ENCODE measurements at places on chromosomes 11 and 22.
A peak's percentile ranks its signal among the peaks of the same experiment; 100 is the strongest.

GRCh38 chr22:34015642-34016041 is 95.4 kb upstream of the LARGE1 start:
- no peak for DNase-seq

DNA sequence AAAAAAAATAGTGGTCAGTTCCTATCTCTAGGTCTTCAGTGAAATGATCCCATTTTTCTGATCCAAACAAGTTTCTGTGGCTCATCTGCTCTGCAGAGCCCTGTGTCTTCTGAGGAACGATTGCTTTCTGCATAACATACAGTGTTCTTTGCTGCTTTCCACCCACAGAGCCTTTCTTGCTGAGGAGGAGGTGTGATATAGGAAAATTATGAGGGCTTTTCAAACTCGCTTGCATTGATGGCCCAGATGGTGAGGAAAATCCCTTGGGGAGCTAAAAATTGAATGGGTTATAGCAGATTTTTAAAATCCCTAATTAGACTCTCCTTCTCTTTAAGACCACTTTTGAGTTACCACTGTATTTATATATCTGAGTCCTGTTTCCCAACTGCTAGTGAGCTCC is 31.3 kb downstream of the JAM3 start:
- no peak for DNase-seq

DNA sequence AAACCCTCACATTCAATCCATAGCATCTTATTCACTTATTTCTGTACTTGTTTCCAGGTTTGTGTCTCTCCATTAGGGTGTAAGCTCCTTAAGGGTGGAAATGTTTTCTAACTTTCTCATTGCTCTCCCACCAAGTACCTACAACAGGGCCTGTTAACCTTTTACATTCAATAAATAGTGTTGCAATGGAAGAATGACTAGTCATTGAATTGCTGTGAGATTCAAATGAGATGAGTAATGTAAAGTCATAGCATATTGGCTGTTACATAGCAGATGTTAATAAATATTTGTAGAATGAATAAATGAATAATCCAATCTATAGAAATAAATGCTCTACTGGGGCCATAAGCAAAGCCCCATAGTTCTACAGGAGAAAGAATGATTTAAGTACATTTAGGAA is 75.4 kb upstream of the DDI1 start:
- peak; percentile 61 for DNase-seq

DNA sequence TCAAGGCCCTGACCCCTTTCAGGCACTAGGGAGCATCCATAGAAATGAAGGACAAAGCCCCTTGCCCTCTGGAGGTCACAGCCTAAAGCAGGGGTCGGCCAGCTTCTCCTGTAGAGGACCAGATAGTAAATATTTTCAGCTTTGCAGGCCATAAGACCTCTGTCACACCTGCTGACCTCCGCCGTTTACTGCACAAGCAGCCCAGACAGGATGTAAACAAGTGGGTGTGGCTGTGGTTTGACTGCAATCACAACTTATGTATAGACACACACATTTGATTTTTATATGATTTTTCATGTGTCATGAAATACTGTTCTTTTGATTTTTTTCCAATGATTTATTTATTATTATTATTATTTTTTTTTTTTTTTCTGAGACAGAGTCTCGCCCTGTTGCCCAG is 34.3 kb downstream of the KIAA1671 start:
- DNase-seq = no peak

DNA sequence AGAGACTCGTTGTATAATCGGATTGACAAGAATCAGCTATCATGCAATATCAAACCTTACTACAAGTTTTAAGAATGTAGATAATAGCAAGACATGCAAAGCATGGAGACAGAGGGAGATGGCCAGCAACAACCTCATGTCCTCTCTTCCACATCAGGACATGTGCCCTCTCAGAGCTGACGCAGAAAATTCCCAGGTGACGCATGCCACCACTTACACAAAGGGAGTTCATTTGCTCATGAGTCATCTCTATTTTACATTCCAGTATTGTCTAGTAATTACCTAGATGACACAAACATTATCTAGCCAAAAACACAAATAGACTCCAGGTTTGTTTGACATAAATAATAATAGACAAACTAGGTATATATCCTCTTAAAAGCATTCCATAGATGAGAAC is 38.1 kb upstream of the OPCML start:
- DNase-seq = peak; percentile 5

DNA sequence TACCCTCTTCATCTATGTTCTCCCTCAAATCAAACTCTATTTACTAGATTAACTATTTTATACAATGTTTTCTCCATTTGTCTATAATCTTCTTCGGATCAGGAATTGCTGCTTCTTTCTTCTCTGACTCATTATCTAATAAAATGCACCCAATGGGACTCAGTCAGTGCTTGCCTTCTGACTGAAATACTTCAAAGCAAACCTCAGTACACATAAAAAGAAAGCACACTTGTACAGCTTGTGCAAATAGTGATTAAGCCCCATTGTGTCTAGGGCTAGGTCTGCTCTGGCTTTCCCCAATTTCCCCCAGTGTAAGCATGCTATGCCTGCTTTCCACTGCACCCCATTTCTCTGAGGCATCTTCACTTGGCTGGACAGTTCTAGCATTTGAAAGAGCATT is 118.6 kb upstream of the C11orf87 start:
- peak; percentile 46 for DNase-seq

DNA sequence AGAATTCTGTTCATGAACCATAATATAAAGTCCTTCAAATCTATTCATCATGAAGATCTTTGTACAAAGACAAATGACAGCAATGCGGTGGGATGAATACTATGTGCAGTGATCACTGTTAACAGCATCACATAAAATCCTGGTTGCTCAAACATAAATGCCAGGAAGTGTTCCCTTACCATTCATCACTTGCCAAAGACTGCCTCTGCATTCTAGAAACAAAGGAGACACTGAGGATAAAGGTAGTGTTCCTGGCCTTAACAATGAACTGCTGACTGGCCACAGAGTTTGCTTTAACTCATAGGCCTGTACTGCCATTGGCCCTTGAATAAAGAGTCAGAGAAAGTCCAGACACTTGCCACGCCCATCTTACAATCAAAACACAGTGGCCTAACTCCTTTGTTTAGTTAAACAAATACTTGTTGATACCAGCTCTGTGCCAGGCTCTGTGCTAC is 29.5 kb downstream of the C2CD3 start:
- peak; percentile 82 for DNase-seq

- DNase-seq = no peak
Observed at GRCh38 chr11:73453562-73453961, 77.4 kb downstream of the RELT start.

DNA sequence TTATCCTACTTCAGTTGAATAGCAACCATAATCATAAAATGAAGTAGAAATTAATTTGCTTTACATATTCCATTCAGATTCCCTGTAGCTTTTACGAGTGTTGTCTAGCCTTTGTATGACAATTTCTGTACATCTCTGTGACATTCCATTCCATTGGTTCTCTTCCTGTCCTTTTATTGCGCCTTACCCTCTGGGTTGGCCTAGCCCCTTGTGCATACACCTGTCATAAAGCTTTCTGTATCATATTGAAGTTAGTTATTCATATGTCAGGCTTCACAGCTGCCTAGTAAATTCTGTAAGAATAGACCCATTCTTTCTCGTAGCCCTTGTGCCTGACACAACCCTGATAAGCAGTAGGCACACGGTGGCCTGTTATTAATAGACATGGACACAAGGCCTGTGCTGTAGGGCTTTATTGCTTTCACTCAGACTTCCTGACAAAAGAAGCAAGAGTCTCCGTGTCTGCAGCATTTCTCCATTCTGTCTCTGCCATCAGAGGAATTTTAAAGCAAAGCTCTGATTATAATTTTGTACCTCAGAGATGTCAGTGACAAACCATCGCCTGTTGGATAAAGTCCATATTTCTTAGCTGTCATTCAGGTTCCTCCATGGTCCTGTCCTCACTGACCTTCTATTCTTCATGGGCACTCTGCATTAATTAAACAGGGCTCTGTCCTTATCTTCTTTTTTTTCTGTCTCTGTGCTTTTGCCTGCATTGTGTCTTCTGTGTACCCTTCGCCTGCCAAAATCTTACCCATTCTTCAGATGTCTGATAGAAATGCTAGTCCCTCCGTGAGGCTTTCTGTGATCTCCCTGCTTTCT is 49.4 kb downstream of the BID start:
- no peak for DNase-seq

DNA sequence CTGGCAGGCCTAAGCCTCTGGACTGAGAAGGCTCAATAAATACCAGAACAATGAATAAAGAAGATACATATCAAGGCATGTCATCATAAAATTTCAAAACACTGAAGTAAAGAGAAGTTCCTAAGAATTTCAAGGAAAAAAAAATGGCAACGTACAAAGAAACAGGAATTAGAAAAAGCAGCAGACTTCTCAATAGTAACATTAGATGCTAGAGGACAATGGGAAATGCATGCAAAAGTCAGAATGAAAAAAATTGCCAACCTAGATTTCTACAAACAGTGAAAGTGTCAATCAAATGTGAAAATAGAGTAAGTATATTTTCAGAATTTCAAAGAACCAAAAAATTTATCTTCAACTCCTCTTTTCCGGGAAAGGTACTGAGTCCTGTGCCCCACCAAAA is 125.0 kb downstream of the KCNC1 start:
- no peak for DNase-seq

GRCh38 chr11:67561971-67562619 is 21.5 kb upstream of the GSTP1 start:
- DNase-seq = no peak

- DNase-seq = no peak
Observed at GRCh38 chr11:46617972-46618314, 590 bp downstream of the ATG13 start.

DNA sequence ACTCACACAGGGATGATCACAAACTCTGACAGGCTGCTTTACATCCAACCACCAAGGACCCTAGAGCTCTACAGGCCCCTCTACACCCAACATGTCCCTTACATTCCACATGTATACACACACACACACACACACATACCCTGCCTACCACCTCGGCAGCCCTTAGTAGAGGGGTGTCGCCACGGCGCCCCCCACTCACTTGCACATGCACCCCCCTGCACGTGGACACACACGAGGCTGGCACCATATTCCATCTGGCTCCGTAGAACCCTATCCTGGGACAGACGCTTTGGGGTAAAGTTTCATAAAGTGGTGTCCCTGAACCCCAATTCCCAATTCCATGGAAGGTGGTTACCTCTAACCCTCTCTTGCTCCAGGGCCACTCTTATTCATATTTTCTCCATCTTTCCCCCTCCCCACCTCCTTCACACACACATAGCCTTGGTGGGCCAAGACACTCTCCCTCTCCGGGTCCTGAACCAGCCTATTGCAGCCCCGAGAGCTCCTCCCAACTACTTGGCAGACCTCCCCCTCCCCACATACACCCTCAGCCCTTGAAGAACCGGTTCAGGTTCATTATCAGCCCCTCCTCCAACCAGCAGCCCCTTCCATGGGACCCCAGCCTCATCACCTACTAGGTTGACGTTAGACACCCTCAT is 809 bp downstream of the PDE2A start:
- DNase-seq = no peak

- peak; percentile 43 for DNase-seq
Observed at GRCh38 chr22:22156716-22157347, 87.8 kb upstream of the VPREB1 start.

GRCh38 chr11:101718402-101718801 is 134.6 kb upstream of the TRPC6 start:
- peak; percentile 59 for DNase-seq

DNA sequence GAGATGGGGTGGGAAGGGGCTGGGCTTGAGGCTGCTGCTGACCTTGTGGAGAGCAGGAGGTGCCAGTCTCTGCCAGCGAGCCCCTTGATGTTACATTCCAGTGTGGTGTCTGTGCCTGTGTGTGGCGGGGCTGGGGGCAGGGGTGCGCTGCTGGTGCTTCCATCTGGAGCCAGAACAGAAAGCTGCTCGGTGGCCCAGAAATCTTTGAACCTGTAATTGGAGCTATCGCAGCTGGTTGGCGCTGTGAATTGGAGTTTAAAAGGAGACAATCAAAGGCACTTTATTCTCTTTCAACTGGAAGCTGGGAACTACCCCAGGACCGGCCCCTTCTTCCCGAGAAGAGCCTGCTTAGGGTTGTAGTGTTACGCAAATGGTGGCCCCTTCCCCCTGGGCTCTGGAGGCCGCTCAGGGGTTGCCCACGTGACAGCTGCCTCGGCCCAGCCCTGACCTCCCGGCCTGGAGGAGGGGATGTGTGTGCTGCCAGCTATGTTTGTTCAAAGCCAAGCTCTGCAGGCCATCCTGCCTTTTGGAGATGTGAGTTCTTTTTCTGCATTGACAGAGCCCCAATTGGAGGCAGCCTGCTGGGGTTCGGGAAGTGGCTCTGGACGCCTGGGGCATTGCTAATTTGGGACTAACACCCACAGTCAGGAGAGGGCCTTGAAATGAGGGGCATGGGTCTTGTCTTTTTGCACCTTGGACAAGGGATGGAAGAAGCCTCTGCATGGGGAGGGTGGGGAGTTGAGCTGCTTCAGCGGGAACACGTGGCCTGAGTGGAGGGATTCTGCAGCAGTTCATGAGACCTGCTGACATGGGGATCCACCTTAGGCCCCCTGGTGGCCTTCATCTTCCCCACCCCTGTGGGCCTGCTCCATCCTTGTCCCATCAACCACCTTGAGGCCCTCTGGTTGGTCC is 14.0 kb upstream of the ARSA start:
- DNase-seq = no peak

- no peak for DNase-seq
Observed at GRCh38 chr22:49321477-49322055, 506.1 kb downstream of the BRD1 start.

DNA sequence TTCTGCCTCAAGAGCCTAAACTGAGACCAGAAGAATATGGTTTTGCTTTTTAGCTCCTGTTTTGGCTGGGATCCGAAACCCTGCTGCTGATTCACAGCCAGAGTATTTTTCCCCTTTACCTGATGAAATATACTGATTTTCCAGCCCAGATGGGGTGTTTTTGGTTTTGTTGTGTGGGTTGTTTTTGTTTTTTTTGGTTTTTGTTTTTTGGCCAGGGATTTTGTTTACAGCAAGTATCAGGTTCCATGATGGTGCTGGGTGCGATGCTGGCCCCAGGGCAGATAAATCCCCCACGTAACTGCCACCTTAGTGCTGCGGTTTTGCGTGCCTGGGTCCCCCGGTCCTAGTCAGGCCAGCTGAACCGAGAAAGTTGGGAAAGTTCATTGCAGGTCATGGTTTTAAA is 103.7 kb downstream of the ZBTB16 start:
- peak; percentile 69 for DNase-seq

DNA sequence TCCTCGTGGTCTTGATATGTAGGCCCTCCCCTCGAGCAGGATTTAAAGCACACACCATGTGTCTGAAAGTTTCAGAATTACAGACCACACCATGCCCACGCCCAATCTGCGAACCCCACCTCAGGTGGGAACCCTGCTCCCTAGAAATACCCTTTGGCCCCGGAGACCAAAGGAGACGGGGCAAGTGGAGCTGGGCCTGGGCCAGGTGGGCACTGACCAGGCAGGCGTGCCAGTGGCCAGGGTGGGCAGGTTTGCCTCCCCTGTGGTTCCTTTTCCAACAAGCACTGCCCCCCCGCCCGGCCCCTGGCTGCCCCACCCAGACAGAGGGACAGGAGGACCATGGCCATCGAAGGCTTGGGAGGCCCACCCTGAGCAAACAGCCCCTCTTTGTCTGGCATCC is 400.4 kb downstream of the TBC1D22A start:
- no peak for DNase-seq

Measured in mammary epithelial cell (primary cell).